ENCODE measurements at places on chromosomes 3 and 15.

GRCh38 chr3:43093006-43093405 is 12.9 kb downstream of the POMGNT2 start:
- no peak for DNase-seq

DNA sequence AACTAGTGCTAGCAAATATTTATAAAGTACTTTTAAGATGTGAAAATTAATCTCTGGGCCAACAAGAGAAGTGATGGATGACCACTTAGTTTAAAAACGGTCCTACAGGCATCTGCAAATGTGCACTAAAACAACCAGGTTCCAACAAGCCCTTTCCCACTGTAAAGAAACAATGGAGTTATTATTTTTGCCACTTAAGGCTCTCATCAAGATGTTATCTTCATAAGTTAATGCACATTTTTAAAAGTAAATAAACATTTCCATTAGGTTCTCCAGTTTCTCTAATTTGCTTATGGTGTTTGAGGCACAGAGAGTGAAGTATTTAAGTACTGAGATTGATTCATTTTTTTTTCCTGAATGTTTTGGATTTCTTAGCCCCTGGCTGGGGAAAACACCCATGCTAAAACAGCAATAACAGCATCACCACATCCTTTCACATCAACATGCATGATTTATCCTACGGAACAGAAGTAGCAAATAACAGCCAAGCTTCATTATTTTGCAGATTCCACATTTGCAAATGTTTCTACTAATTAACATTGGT is 20.8 kb downstream of the ABI3BP start:
- DNase-seq = no peak

GRCh38 chr3:185728630-185729336 is 96.1 kb downstream of the IGF2BP2 start:
- DNase-seq = no peak

DNA sequence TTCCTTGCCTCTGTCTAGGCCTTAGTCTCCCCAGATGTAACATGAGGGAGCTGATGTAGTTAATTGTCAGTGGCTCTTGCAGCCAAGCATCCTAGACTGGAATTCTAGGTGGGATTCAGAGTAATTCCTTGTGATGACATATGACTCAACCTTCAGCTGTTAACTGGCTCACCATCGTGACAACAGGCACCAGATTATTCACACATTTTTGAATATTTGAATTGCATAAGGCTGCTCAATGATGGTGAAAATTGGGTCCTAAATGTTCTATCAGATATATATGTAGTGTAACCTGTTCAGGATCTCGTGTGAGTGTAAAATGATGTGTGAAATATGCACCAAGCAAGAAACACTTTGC is 405.1 kb downstream of the LPP start:
- DNase-seq = no peak

- no peak for DNase-seq
Measured at GRCh38 chr15:98776607-98777281, 128.4 kb downstream of the IGF1R start.

GRCh38 chr15:91927585-91927984 is 74.1 kb downstream of the SLCO3A1 start:
- DNase-seq = no peak

GRCh38 chr3:22353126-22353525 is 602.1 kb upstream of the ZNF385D start:
- no peak for DNase-seq

DNA sequence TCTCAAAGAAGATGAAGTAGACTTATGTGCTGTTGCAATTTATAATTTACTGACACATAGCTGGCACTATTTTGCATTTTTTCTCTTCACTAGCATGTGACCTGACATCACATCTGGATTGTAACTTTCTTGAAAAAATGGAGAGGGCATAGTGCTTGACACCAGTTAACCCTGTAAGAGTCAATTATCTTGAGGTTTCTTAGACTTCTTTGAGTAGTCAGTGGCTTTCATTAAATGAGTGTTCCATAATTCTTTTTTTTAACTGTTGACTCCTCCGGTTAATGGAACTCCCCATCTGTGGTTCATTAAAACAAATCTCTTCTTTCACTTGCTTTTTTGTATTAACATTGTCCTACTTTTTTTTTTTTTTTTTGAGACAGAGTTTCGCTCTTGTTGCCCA is 16.9 kb upstream of the PRKCI start:
- DNase-seq = no peak

DNA sequence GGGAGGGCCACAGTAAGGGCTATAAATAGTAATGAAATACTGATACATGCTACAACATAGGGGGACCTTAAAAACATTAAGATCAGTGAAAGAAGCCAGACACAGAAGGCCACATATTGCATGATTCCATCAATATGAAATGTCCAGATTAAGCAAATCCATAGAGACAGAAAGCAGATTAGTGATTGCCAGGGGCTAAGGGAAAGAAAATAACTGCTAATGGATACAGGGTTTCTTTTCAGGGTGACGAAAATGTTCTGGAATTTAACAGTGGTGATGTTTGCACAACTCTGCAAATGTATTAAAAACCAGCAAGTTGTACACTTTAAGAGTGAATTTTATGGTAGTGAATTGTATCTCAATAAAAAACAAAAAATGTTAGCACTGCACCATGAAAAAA is 37.0 kb downstream of the PIK3R4 start:
- DNase-seq = no peak

GRCh38 chr3:138113326-138113725 is 2.1 kb downstream of the DZIP1L start:
- no peak for DNase-seq

DNA sequence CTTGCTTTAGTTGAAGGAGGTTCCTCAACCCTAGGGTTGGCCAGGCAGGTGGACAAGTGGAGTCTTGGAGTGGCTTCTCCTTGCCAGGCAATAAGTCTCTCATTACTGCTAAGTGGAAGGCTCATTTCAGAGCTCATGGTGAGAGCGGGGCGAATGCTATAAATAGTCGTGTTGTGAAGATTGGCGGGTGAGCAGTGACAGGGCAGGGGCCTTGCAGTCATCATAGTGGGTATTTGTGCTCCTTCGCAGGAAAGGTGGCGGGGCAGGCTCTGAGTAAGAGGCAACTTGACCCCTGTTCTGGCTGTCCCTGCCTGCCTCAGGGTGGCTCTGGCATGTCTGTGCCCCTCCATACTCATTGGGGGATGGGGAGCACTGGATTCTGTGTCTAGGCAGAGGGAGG is 8.7 kb upstream of the GRM2 start:
- DNase-seq = no peak

DNA sequence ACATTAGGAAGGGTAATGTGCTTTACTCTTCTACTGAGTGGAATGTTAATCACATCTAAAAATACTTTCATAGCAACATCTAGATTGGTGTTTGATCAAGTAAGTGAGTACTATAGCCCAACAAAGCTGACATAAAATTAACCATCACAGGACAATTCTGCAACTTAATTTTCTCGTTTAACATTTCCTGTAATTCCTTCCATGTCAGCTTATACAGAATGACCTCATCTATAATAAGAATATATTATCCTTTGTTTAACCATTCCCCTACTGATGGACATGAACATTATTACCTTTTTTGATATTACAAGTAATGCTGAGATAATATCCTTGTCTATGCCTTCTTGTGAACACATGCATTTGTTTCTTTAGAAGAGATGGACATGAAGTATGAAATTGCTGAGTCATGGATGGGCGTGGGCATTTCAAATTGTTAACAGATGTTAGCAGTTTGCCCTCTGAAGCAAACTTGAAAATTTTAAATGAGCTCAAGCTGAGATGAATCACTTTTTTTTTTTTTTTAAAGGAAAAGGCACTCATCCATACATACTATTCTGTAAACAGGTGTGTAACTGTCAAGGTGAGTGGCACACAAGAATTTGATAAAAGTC is 85.1 kb downstream of the OXNAD1 start:
- DNase-seq = no peak

- no peak for DNase-seq
Measured at GRCh38 chr3:156469456-156469855, 85.5 kb downstream of the SSR3 start.

GRCh38 chr15:41897363-41897799 is 3.5 kb upstream of the SPTBN5 start:
- no peak for DNase-seq

DNA sequence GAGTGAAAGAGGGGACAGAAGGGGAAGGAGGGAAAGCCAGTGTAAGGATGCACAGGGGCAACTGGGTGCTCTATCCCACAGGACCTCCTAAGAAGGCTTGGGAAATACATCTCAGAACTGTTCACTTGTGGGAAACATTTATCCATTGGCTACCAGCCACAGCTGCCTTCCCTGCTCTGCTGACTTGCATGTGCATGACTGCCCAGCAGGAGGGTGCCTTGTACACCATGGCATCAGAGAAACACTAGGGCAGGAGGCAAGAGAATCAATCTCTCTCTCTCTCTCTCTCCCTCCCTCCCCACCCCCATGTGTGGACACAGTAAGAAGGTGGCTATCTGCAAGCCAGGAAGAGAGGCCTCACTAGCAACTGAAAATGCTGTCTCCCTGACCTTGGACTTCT is 62.9 kb upstream of the ZBTB38 start:
- DNase-seq = no peak

DNA sequence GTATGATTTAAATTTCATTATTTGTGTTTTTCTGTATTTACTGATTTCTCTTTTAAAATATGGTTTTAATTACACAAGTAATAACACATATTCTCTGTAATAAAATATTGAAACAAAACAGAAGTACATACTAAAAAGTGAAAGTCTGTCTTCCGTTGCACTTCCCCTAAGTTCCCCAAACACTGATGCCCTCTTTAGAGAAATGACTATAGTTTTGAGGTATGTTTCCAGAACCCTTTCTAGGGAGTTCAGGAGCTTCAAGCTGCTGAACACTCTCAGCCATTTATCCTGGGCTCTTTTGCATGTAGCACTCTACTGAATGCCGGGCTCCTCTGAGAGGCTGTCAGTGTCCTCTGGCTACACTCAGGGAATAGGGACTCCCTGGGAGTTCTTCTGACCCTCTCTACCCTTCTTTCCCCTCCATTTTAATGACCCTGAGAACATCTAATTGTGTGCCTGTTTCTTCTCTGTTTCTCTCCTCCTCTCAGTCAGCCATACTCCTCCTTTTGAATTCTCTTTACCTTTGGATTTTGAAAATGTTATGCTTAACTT is 60.4 kb upstream of the KCNAB1 start:
- no peak for DNase-seq

DNA sequence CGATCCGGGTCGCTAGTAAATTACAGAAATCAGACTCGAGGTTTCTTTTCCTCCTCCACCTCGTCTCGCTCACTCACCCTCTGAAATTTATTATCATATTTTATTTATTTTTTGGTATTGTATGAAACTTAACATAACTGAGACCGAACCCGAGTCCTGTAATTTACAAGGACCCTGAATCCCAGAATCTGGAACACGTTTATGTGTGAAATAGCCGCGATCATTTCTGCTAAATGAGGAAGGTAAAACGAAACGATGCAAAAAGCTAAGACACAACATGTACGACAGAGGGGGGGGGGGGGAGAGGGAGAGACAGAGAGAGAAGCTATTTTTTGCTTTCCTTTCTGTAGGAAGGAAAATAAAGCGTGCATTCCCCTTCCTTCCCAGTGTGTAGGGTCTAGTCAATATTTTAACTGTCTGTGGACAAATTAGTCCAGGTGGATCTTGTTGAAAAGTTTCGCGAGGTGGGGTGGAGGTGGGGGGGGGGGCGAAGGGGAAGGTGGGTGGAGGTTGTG is 1.6 kb downstream of the BBX start:
- no peak for DNase-seq

GRCh38 chr15:73844356-73844755 is 29.0 kb upstream of the TBC1D21 start:
- DNase-seq = no peak

GRCh38 chr3:100396967-100397366 is 3.9 kb downstream of the TOMM70 start:
- DNase-seq = no peak

DNA sequence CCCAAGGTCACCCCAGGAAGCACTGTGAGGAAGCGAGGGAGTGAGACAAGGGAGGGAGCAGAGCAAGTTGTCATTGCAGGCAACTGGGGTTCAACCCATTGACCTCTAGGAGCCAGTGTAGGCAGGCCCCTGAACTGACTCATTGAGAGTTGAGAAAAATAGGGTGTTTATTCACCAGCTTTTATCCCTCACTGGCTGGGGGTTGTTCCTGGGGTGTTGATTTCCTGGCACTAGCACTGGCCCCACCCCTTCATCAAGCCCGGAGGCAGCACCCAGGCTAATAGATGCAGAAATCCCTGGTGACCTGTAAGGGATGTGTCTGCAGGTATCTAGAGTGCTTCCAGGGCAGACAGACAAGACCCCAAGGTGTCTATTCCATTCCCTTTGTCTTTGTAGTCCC is 183.9 kb downstream of the ARRDC4 start:
- no peak for DNase-seq

DNA sequence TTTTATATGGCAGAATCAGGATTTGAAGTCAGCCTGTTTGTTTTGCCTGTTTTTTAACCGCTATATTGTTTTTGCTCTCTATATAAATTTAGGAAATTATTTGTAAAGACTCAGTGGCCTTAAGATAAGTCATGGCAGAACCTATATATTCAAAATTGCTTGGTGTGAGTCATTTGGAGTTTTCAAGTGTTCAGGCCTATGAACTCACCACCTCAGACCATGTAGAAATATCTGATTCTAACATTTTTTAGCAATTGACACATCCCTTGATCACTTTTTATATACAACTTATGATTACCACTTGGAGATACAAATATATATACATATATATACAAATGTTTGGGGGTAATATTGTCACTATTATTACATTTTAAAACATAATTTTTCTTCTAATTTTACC is 95.7 kb downstream of the VGLL3 start:
- no peak for DNase-seq

GRCh38 chr3:53198256-53198977 is 37.4 kb downstream of the PRKCD start:
- no peak for DNase-seq
